ENCODE measurements at places on chromosomes 2 and 18.

DNA sequence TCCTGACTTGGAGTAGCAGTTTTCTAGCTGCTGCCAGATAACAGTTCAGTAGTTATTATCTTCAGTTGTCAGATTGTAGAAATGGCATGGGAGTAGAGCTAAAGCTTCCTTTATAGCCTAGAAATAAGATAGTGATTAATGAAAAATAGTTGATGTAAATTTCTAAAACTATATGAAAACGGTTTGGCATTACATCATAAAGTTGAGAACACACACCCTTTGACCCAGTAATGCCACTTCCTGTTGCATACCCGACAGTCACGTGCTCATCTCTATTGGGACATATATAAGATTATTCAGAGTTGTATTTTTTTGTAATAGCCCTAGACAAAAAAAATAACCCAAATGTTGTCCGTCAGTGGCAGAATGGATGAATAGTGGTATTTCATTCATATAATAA is 39.4 kb upstream of the ASB1 start:
- DNase-seq = no peak
- H3K27ac ChIP-seq = no peak overlapping the region
- H3K4me1 ChIP-seq = no peaks in the 10 kb centered on the region
- no peaks in the 10 kb centered on the region for H3K27me3 ChIP-seq
- no peaks in the 10 kb centered on the region for H3K36me3 ChIP-seq

GRCh38 chr18:41706301-41706700 is 248.7 kb upstream of the PIK3C3 start:
- peaks cover 10% of the 10 kb centered on the region for H3K4me1 ChIP-seq
- no peak overlapping the region for H3K4me3 ChIP-seq
- no peaks in the 10 kb centered on the region for H3K36me3 ChIP-seq
- no peaks in the 10 kb centered on the region for H3K27me3 ChIP-seq
- H3K27ac ChIP-seq = no peak overlapping the region

- no peaks in the 10 kb centered on the region for H3K27me3 ChIP-seq
- H3K4me1 ChIP-seq = peaks cover 8% of the 10 kb centered on the region
- no peak for DNase-seq
- no peaks in the 10 kb centered on the region for H3K36me3 ChIP-seq
These were observed 202.9 kb downstream of the NDUFA10 start for GRCh38 chr2:239822146-239822831.

DNA sequence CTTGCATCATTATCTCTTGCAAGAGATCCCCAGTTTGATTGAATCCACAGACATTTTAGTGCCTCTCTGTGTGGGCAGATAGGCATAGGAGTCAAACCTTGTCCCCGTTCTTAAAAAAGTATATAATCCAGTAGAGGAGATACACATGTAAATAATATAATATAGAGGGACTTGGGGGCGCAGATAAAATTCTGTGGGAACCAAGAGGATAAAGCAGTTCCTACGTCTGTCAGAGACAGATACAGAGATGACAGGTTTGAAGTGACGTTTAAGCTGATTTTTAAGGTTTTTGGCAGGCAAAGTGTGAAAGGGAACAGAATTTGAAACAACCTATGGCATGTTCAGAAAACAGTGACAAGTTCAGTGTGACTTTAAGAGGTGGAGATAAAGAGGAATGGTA is 63.1 kb downstream of the CAB39 start:
- no peak overlapping the region for H3K4me3 ChIP-seq
- no peaks in the 10 kb centered on the region for H3K4me1 ChIP-seq
- DNase-seq = no peak
- no peaks in the 10 kb centered on the region for H3K27me3 ChIP-seq
- H3K27ac ChIP-seq = no peak overlapping the region
- H3K36me3 ChIP-seq = peaks cover 20% of the 10 kb centered on the region

GRCh38 chr2:20620696-20621365 is 30.1 kb downstream of the HS1BP3 start:
- DNase-seq = no peak
- H3K27me3 ChIP-seq = no peaks in the 10 kb centered on the region
- H3K36me3 ChIP-seq = peaks cover 23% of the 10 kb centered on the region
- peaks cover 23% of the 10 kb centered on the region for H3K4me1 ChIP-seq
- H3K27ac ChIP-seq = no peak overlapping the region
- no peak overlapping the region for H3K4me3 ChIP-seq

DNA sequence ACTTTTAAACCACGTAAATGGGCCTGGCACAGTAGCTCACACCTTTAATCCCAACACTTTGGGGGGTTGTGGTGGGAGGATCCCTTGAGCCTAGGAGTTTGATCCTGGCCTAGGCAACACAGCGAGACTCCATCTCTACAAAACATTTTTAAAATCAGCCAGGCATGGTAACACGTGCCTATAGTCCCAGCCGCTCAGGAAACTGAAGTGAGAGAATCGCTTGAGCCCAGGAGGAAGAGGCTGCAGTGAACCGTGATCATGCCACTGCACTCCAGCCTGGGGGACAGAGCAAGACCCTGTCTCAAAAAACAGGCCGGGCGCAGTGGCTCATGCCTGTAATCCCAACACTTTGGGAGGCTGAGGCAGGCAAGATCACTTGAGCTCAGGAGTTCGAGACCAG is 12.2 kb downstream of the ROCK1 start:
- peaks cover 4% of the 10 kb centered on the region for H3K36me3 ChIP-seq
- no peak overlapping the region for H3K4me3 ChIP-seq
- no peak for DNase-seq
- no peak overlapping the region for H3K27ac ChIP-seq
- no peaks in the 10 kb centered on the region for H3K27me3 ChIP-seq

DNA sequence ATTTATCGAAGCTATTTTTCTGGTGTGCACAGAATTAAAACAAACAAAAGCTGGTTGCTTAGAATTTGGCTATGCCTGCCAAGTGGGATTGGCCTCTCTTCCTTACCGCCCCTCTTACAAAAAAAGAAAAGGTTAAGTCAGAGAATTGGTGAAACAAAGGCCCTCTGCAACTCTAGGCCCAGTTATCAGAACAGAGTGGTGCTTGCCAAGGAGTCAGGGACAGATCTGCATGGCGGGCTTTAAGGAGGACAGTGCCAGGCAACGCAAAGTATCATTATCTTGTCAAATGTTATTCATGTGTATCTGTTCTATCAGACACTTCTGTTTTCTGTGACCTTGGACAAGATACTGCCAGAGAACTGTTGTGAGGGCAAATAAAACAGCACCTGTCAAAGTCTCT is 78.3 kb downstream of the TGIF1 start:
- no peaks in the 10 kb centered on the region for H3K27me3 ChIP-seq
- H3K4me1 ChIP-seq = peaks cover 19% of the 10 kb centered on the region
- H3K27ac ChIP-seq = no peak overlapping the region
- H3K4me3 ChIP-seq = no peak overlapping the region
- no peak for DNase-seq
- H3K36me3 ChIP-seq = no peaks in the 10 kb centered on the region

DNA sequence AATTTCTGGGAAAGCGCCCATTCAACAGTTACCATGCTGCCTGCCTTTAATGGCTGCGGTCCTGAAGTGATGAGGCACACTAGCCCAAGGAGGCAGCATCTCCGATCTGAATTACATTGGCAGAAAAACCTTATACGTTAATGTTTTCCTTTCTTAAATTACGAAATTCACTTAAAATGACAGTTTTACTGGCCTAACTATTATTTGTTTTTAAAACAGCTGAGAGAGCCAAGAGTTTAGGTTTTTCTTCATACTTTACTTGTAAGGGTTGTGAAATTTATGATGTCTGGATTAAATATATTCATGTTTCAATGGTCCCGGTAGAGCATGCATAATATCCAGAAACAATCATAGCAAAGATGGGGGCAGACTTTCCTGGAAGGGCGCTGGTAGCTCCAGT is 115.2 kb upstream of the REV1 start:
- no peaks in the 10 kb centered on the region for H3K36me3 ChIP-seq
- H3K4me3 ChIP-seq = no peak overlapping the region
- no peaks in the 10 kb centered on the region for H3K4me1 ChIP-seq
- H3K27me3 ChIP-seq = no peaks in the 10 kb centered on the region
- no peak for DNase-seq
- H3K27ac ChIP-seq = no peak overlapping the region

GRCh38 chr2:182619276-182619675 is 96.8 kb upstream of the DNAJC10 start:
- H3K27me3 ChIP-seq = no peaks in the 10 kb centered on the region
- H3K4me1 ChIP-seq = no peaks in the 10 kb centered on the region
- no peak for DNase-seq

DNA sequence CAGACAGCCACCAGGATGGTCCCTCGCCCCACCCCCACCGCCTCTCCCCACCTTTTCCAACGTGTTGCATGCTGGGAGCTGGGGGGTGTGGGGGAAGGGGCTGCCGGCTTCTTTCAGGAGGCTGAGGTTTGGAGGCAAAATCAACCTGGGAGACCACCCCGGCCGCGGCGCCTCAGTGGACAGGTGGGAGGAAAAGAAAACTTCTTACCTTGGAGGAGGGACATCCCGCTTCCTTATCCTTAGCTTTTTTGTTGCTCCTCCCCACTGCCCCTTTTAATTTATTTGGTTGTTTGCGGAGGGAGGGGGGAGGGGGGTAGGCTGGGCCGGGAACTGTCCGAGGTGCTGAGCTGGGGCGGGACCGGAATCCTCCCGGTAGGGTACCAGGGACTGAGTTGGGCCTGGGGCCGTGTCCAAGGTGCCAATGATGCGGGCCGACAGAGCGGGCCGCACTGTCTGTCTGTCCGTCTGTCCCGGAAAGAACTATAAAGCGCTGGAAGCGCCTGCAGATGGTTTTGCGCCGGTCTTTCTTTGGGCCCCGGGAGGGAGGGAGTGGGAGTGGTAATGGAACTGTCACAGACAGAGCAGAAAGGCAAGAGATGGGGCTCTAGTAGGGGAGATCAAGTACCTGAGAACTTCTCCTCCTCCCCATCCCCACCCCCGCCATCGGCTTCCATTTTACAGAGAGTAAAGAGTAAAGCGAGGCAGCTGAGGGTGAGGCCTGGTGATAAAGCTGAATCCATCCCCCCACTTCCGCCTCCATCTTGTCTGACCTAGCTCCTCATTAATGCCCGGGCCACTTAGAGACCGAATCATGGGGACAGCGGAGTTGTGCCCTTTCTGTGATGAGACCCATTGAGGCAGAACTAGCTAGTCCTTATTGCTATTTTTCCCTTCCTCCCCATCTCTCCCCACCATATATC is 2.4 kb downstream of the CDK5R2 start:
- DNase-seq = no peak
- peaks cover 21% of the 10 kb centered on the region for H3K4me1 ChIP-seq
- H3K27ac ChIP-seq = no peak overlapping the region
- no peaks in the 10 kb centered on the region for H3K36me3 ChIP-seq
- no peak overlapping the region for H3K4me3 ChIP-seq

DNA sequence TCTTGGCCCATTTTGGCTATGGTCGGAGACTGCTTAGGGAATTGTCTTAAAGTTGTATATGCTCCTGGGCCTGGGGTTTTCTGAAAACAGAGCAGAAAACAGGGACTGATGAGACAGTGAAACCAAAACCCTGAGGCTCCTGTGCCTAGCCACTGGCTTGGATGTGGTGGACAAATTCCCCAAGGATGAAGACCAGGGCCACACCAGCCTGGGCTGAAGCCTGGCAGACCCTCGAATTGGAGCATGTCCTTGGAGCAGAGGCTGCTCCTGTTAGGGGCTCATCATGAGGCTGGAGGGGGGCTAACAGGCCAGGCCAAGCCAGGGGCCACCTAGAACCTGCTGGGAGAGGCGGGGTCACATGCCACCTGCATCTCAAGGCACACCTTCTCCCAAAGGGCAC is 68.1 kb downstream of the STPG4 start:
- peaks cover 23% of the 10 kb centered on the region for H3K4me1 ChIP-seq
- DNase-seq = no peak
- no peaks in the 10 kb centered on the region for H3K27me3 ChIP-seq
- no peak overlapping the region for H3K4me3 ChIP-seq
- no peaks in the 10 kb centered on the region for H3K36me3 ChIP-seq
- H3K27ac ChIP-seq = no peak overlapping the region

- DNase-seq = no peak
- no peaks in the 10 kb centered on the region for H3K36me3 ChIP-seq
- H3K4me1 ChIP-seq = peaks cover 5% of the 10 kb centered on the region
- H3K27me3 ChIP-seq = no peaks in the 10 kb centered on the region
- H3K27ac ChIP-seq = no peak overlapping the region
These were observed 71.0 kb downstream of the DCDC2C start for GRCh38 chr2:3774336-3774735.

DNA sequence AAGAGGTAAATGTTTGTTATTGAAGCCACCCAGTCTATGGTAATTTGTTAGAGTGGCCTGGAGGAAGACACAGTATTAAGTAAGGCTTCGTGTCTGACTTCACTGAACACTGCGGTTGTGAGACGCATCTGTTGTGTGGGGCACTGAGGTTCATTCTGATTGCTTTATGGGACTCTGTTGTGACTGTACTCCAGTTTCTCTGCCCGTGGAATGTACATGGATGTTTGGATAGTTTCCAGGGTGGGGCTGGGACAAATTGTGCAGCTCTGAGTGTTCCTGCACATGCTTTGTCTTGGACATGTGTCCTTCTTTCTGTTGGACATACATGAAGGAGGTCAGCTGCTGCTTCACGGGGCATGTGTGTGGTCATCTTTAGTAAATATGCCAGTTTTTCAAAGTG is 58.6 kb downstream of the ODC1 start:
- peaks cover 6% of the 10 kb centered on the region for H3K4me1 ChIP-seq
- no peaks in the 10 kb centered on the region for H3K36me3 ChIP-seq
- no peak overlapping the region for H3K27ac ChIP-seq
- no peaks in the 10 kb centered on the region for H3K27me3 ChIP-seq
- DNase-seq = no peak

DNA sequence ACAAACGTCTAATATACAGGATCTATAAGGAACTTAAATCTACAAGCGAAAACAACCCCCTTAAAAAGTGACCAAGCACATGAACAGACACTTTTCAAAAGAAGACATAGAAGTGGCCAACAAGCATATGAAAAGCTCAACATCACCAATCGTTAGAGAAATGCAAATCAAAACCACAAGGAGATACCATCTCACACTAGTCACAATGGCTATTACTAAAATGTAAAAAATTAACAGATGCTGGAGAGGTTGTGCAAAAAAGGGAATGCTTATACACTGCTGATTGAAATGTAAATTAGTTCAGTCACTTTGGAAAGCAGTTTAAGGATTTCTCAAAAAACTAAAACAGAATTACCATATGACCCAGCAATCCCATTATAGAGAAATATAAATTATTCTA is 1148.5 kb upstream of the FAM98A start:
- H3K27me3 ChIP-seq = no peaks in the 10 kb centered on the region
- no peak for DNase-seq
- H3K4me3 ChIP-seq = no peak overlapping the region
- H3K4me1 ChIP-seq = no peaks in the 10 kb centered on the region
- no peak overlapping the region for H3K27ac ChIP-seq
- H3K36me3 ChIP-seq = no peaks in the 10 kb centered on the region

DNA sequence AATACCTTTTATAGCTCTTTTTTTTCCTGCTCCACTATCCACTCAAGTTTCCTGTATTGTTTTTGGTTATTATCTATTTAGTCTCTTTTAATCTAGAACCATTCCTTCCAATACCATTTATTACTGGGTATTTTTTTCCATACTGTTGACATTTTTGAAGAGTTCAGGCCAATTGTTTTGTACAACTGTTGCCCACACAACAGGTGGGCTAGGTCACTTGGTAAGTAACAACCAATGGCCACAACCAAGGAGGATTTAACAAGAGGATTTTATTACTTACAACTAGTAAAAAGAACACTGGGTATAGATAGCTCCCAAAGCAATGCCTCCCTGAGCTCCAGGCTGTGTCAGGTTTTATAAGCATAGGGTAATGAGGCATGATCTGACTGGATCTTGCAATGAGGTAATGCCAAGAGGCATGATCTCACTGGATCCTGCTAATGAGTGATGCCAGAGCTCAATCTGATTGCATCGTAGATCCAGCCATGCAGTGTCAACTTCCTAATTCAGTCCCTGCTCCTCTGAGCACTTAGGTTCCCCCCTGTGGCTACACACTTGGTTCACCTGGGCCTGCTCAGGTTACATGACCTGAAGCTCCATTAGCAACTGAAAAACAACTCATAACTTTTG is 7.1 kb upstream of the CEP68 start:
- peaks cover 3% of the 10 kb centered on the region for H3K36me3 ChIP-seq
- no peak overlapping the region for H3K27ac ChIP-seq
- DNase-seq = no peak
- no peak overlapping the region for H3K4me3 ChIP-seq
